ENCODE measurements at places on chromosomes 13 and 19.

DNA sequence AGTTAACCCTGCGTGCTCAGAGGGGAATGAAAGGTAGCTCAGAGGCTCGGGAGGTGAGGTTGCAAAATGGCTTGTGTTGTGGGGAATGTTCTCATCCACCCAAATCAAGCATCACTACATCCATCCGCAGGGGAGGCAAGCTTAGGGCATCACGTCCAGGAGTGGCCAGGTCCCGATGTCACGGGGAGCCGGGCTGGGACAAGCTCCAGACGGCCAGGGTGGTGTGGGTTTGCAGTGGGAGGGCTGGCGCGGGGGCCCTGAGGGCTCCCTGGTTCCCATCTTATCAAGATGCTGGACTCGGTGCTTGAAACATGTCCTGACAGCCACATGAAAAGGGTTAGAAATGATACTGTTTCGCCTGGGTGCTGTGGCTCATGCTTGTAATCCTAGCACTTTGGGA is 25.8 kb downstream of the EPN1 start:
- DNase-seq = no peak

DNA sequence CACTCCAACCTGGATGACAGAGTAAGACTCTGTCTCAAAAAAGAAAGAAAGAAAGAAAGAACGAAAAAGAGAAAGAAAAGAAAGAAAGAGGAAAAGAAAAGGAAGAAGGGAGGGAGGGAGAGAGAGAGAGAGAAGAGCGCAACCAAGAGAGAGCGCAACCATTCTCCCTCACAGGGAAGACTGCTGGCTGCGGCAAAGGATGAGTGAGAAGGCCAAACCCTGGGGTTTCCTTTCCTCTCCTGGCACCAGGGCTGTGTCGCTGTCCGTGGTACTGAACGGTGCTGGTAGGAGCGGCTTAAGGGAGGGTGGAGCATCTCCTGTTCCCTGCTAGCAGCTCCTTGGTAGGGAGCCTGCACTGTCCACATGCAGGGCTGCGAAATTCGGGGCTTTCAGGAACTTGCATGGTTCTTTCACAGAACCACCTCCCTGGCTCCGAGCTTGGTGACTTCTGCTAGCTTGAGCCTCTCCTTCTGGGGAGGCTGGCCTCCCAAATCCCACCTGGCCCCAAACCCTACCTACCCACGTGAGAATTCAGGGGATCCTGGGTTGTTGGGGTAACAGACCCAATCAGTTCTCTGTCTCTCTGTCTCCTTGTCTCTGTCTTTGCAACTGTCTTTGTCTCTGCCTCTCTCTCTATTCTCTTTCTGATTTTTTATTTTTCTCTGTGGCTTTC is 51.1 kb upstream of the ZNRF4 start:
- peak; percentile 43 for DNase-seq

GRCh38 chr19:29761575-29762232 is 46.6 kb upstream of the C19orf12 start:
- no peak for DNase-seq

- no peak for DNase-seq
Measured at GRCh38 chr19:56476093-56476492, 1.1 kb downstream of the ZNF667 start.

DNA sequence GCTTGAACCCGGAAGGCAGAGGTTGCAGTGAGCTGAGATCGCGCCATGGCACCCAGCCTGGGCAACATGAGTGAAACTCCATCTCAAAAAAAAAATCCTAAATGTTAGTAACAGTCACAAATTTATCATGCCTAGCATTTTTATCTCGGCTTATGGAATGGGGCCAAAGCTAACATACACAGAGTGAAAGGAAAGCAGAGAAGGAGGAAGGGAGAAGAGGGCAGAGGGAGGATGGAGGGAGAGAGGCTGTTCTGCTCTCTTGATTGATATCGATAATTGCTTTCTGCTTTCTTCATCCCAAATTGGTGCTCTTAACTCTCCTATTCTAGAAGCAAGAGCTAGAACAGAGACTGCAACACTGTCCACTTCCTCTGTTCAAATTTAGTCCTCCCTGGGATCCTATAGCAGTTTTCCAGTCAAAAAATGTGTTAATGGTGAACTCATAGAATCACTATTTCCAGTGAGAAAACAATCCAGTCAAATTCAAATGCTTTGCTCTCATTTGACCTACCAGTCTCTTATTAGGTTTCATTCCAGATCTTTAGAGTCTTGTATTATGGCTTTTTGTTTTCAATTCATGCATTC is 15.8 kb upstream of the TUBGCP3 start:
- no peak for DNase-seq

- no peak for DNase-seq
Measured at GRCh38 chr19:45913874-45914830, at the start of gene NANOS2. NANOS2 (minus strand) TSS chr19:45914778; CDS start chr19:45914693, 85 bp downstream.

GRCh38 chr19:18659281-18660050 is 22.6 kb downstream of the KLHL26 start:
- no peak for DNase-seq

- no peak for DNase-seq
Measured at GRCh38 chr19:16334411-16334810, 9.8 kb downstream of the KLF2 start.

DNA sequence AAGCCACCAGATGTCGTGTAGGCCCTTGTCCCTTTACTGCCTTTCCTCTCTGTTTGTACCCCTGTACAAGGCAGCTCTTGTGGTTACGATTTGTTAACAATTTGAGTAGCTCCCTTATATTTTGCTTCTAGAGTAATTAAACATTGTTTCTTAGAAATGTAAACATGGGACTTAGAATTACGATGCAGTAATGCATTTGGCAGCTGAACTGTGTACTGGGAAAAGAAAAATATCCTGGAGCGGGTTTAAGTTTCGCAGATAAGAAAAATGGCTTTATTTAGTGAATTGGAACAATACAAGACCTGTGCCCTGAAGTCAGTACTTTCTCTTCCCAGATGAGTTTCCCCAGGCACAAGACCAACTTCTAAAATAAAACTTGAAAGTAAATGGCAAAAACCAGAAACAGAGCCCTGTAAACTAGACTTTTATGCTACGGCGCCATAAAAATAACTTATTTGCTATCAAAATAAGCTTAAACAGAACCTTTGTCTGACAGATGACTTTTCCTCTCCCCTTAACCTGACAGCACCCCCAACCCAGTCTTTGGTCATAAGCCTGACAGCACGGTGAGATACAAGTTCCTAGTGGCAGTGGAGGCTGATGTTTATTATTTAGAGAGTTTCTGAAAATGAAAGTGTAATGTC is 63.0 kb downstream of the LRCH1 start:
- DNase-seq = no peak
